Mesenchymal stem cell (in vitro differentiated cells and primary cell): ENCODE measurements at places on chromosomes 4 and X.

GRCh38 chr4:15233264-15233597 is 194.6 kb upstream of the C1QTNF7 start:
- peak; percentile 30 for DNase-seq

DNA sequence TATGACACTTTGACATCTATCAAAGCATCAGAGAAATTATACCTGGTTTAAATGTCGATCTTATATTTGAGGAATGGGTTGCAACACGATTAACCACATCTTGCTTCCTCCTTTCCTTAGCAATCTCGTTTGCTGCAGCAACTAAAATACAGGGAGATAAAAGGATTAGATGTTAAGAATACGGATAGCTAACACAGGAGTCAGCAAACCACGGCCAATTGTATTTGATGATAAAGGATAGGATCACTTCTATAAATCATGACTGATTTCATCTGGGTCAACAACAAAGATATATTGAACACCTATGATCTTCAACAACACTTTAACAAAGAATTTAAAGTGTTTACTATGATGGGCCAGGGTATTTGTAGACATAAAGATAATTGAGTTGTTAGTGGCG is 5.0 kb downstream of the MAP7D3 start:
- DNase-seq: no peak

GRCh38 chr4:143575331-143575730 is 61.8 kb downstream of the SMARCA5 start:
- no peak for DNase-seq

DNA sequence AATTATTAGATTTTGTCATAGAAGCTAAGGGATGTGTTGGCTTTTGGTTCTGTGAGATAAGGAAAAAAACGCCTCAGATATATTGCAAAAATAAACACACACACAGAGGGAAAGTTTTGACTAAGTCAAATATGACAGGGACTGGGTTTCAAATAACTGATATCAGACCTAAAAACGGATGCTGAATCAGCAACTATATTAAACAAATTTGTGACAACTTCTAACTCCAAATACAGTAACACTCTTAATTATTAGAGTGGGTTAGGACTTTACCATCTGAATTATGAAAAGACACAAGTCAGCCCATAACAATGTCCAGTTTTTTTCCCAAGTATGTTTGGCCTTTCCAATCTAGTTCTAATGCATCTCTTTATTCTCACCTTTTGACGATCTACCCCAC is 2693.1 kb downstream of the ARAP2 start:
- DNase-seq: no peak

- no peak for DNase-seq
Observed at GRCh38 chrX:11424903-11425674, 131.9 kb downstream of the AMELX start.

DNA sequence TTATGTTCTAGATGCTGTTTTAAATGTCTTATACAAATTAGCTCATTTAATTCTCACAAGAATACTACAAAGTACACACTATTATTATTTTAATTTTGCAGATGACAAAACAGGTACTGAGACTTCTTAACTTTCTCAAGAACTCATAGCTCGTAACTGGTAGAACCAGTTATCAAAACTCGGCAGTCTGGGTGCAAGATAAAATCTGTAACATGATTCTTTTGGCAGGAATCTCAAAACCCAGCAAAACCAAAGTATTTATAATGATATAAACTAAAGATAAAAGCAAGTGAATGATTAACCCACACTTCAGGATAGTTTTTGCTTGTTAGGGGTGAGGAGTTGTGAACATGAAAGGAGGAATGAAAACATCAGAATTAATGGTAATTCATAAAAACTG is 27.6 kb downstream of the CLNK start:
- peak; percentile 20 for DNase-seq

DNA sequence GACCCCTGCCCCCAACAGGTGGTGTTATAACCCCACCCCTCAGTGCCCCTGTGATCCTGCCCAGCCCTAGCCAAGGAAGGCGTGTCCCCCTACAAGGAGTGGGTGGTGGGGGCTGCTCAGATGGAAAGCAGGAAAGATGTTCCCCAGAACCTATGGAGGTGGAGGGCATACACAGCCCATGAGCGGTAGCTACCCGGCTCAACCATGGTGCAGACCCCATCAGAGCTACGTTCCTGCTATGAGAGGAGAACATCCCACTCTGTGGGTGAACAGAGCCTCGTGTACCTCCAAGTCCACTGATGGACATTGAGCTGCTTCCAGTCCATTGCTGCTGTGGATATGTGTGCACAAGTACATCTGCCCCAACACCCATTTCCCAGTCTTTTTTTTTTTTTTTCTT is 71.1 kb downstream of the SHOX start:
- DNase-seq: no peak

GRCh38 chr4:119310826-119311225 is 11.1 kb downstream of the FABP2 start:
- no peak for DNase-seq

DNA sequence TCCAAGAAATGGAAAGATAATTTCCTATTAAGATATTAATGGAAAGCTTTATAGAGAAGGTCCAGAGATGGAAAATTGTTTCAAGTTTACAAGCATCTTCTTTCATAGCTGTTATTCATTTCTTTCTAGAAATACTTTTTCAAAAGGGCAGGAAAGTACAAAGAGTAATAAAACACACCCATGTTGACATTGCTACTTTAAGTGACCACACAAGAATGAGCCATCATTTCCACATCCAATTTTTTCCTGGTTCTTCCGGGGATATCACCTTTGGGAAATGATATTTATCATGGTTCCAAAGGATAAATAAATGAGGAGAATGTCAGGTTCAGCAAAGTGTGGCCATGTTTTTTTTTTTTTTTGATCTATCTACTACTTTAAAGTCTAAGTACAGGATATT is 4.5 kb downstream of the GLRA2 start:
- DNase-seq: no peak

DNA sequence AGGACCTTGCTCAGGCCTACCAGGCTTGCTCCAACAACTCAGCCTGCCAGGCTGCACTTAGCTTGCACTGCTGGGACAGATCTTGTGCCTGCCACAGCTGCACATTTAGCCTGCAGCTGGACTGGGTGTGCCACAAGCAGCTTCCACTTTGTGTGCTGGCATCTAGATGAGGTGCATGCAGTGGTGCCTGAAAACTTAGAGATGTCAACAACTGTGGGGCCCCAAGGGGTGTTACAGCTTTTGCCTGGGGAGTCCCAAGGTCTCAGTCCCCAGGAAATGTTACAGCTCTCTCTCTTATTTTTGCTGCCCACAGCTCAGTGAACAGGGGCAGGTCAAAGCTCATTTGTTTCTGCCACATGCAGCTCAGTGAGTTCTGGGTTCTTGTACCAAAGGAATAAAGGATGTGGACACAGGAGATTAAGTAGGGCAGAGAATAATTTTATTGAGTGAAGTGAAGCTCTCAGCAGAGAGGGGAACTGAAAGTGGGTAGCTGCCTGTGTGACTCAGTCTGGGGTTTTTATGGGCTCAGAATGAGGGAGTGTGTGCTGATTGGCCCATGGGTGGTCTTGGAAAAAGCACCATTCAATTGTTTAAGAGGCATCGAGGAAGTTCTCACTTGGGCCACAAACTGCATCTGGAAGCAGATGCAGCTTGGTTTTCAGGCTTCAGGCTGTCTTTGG is 828.3 kb downstream of the TECRL start:
- no peak for DNase-seq

DNA sequence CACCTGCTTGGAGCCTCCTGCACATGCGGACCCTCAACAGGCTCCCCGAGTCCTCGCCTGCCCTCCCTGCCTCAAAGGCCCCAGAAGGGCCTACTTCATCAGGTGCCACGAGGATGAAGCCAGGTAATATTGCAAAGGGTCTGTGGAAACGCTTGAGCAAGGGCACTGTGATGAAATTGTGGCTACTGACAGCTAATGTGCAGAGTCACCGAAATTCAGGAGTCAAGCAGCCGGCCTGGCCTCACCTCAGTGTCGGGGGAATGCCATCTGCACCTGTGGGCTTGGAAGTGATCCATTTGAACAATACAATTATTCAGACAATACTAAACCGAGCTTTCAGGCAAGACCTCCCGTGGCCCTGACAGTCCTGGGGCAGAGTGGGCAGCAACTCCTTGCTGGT is 3.1 kb upstream of the FGFR3 start:
- no peak for DNase-seq

- no peak for DNase-seq
Observed at GRCh38 chrX:103498786-103499185, 20.5 kb downstream of the RAB40A start.

GRCh38 chrX:115560978-115561604 is at the start of gene PLS3:
TSS of gene PLS3 (plus strand) at chrX:115561174. CDS start at chrX:115610251, 49,077 bp downstream.
- DNase-seq: peak; percentile 89

- no peak for DNase-seq
Observed at GRCh38 chrX:12372111-12372510, 233.8 kb downstream of the FRMPD4 start.

GRCh38 chr4:36332782-36333131 is 51.3 kb downstream of the DTHD1 start:
- no peak for DNase-seq

- peak; percentile 37 for DNase-seq
Observed at GRCh38 chrX:135421537-135421931, 210 bp upstream of the SMIM10L2A start.

DNA sequence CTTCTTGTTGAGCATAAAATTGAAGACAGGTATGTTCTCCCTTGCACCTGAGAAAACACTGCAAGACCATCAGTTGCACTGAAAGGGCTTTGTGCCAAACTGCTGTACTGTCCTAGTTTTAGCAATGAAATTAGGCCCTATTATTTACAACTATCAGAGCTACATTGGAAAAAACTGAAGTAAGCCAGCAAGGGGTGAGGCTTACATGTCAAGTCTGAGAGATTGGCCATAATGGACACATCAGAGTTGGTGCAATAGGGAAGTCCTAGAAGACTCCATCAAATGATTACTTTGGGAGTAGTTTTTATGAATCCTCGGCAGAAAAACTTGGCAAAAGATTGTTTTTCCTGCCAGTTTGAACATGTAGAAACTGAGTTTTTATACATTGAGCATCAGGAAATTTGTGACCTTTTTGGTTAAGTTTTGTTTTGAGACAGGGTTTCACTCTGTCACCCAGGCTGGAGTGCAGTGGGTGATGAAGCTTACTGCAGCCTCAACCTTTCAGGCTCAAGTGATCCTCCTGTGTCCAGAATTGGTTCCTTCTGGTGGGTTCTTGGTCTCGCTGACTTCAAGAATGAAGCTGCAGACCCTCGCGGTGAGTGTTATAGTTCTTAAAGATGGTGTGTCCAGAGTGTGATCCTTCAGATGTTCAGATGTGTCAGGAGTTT is 160.1 kb upstream of the BANK1 start:
- DNase-seq: no peak

DNA sequence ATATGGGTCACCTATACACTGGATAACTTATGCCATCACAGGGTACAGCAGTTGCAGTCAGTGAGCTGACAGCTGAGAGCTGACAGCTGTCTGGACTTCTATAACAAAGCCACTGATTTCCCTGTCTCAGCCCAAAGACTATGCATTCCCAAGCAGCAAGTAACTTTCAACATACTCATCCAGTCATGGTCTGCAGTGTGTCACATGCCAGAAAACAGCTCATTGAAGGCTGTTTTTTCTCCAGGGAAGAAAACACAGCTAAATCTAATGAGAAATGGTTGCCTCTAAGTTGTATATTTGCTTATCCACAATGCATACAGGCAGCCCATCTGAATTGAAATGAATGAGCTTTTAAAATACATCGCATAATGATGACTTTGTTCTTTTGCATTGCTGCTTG is 6.3 kb downstream of the KIAA1210 start:
- peak; percentile 67 for DNase-seq

DNA sequence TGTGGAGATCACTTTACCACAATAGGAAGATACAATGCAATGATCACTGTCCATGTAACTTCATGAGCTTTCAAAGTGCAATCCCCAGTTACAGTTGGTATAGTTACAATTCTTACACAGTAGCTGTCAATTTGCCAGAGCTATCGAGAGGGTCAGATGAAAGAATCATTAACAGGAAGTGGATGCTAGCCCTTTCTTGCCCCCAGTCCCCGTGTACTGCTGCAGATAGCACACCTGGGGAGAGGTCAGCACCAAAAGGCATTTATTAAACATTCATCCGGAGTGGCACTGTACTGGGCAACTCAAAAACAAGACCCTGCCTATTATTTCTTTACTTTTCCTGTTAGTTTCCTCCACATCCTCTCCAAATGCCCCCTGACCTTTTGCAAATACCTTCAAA is 47.7 kb downstream of the SOD3 start:
- DNase-seq: no peak

DNA sequence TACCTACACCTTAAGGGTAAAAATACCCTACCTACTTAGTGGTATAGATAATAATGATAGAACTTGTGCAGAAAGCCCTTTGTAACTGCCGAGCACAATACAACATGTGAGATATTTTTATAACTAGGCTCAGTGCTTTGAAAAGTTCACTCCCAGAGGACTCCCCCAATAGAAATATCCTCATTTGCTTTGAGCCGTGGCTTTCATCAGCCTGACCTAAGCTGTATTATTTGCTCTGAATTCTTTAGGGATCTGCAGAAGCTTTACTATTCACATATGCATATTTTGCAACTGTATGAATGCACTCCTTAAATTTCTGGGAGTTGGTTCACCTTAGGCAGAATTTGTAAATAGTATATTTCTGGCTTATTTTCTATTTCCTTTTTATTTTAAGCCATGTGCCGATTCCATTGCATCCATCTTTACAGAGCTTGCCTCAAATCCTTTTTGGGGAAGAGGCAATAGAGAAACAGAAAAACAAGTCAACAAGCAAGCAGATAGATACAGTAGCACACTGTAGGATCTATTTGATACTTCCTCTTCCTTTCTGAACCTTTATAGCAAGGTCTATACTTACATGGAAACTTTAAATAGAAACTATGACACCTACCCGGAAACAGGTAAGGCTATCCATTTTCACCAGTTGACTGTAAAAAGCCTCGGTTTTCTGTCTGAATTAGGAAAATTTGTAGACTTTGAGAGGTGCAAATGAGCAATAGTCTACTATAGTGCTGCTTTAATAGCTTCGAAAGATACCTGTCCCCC is 242.5 kb upstream of the VCX3A start:
- no peak for DNase-seq

DNA sequence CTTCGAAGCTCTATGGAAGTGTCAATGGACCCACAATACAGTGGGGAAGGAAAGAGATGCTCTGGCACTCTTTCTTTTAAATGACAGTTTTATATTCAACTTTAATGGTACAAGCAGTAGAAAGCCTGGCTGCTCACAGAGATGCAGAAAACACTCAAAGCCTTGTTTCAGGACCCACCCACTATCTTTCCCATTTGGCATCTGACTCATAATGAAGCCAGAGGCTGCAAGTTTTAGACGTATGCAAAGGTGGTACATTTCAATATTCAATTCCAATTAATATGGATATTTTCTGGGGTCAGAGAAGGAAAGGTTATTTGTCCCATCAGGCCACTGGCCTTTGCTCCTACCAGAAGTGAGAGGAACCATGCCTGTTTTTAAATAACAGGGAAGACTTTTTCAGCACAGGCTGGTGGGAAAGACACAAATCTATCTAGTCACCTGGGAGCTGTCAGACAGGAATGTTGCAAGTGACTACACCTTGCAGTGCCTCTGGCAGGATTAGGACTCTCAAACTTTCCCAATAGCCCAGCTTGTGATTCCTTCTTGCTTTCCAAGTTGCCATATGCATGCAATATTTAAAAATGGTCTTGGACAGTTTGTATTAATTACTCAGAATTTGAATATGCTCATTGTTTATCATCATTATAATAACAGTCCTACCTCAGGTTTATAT is 70.0 kb upstream of the RAB40AL start:
- DNase-seq: no peak
